ENCODE measurements at places on chromosomes 1 and 21.

DNA sequence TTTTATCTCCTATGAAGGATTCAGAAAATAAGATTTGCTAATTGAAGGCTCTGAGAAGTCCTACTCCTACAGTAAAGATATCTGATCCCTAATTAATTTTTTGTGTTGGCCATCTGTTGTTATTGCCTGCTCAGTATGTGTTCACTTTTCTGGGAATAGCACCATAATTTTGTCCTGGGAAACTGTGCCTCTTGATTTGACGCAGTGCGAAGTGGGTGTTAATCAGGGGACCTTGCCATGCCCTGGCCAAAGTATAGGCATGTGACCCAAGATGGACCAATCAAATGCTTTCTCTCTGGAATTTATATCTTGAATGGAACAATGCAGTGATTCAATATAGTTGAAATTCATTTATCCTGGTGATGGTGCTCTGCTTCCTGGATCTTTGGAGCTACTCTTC is 30.4 kb upstream of the GNG12 start:
- peak; percentile 50 for DNase-seq

DNA sequence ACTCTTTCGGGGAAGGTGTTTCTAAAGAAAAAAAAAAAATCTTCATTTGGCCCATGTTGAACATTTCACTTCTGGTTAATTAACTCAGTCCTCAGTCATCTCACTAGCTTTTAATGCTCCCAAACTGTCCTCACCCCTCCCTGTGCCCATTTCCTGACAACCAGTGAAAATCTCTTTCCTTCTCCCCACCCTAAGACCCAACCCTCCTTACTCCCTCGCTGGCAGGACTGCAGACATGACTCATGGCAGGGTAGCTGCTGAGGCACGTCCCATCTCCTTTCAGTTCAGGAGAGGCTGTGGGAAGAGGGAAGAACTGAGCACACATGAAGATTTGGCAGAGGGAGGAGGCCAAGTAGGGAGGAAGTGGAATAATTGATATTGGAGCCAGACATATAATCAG is 12.6 kb downstream of the PKP1 start:
- no peak for DNase-seq

- no peak for DNase-seq
Observed at GRCh38 chr1:61605607-61606321, 119.2 kb downstream of the TM2D1 start.

- DNase-seq, result no peak
Observed at GRCh38 chr1:226976978-226977642, 37.0 kb downstream of the COQ8A start.

GRCh38 chr1:89615676-89616598 is 17.0 kb upstream of the LRRC8C start:
- no peak for DNase-seq

DNA sequence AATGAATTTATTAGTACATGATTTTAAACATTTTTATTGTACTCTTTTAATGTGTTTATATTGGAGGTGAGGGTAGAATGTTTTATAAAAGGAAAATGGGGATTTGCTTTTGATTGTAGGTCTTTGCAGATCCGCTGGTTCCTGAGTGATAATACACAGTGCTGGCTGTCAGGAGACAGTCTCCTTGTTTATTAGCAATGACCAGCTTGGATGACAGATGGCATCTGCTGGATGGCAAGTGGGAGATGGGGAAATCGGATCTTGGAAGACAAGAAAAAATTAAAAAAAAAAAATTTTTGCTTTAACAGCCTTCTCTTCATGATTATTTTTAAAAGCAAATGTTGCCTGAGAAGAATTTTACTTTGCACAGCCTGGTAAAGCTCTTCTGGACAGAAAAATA is 4.4 kb upstream of the PHTF1 start:
- DNase-seq, result peak; percentile 92

Data from NCI-H524 (cell line).